ENCODE measurements at places on chromosomes 5 and 9.

- no peak for DNase-seq
These were observed 32.3 kb downstream of the OLFML2A start for GRCh38 chr9:124809211-124809610.

GRCh38 chr5:100828071-100828897, 74.8 kb downstream of the ST8SIA4 start:
- no peak for DNase-seq

GRCh38 chr5:67283988-67284487, 87.4 kb upstream of the CD180 start:
- DNase-seq, result no peak

DNA sequence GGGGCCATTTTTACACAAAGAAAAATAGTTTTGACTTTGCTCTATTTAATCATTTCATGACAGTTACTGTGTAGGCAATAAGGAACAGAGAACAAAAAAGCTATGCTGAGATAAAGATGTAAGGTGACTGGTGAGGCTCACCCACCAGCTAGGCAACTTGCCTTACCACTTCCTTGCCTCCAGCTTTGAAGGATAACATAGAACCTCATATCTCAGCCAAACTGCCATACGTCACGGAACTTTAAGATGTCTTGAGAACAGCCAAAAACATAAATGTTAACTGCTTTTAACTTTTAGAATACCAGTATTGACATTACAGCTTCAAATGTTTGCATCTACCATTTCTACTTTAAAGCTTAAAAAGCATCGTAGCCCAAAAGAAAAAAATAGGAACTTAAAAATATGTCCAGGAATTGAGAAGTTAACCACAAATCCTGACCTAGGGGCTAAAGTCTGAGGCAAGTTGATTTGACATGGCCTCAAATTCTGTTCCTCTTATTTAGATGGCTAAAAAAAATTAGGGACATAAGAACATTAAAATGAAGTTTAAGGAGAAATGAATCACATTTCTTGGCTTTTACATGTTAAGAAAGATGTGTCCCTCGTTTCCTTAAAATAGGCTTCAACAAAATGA, 7.7 kb upstream of the GCNT4 start:
- DNase-seq, result no peak

DNA sequence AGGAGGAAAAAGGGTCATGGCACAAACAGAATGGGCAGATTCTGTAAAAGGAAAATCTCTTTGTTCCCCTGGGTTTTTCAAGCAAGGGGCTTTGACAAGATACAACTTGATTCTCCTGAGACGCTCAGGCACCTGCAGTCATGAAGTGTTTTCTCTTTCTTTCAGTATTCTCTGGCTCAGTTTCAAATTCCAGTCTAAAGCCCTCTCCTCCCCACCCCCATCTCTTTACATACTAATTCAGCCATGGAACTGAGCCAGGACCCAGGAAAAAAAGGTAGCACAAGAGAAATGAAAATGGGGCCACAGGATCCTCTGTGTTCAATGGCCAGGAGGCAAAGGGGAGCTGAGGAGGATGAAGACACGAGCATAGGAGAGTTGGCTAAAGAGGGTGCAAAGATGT, 408.4 kb downstream of the SPOCK1 start:
- peak; percentile 68 for DNase-seq

DNA sequence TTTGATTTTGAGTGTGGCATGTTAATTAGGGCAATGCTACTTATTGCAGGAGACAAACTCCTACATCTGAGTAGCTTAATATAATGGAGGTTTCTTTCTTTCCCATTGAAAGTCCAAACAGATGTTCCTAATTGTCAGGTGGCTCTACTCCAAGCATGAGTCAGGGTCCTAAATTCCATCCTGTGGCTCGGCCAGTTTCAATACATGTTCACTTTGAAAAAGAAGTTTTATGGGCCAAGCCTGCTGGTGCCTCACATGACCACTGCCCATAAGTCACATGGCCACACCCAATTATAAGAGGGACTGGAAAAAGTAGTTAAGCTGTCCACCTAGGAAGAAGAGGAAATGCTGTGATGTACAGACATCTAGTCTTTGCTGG, 170.4 kb downstream of the ARRDC3 start:
- DNase-seq, result no peak

Data from NCI-H2171 treated with DMSO at 0.1 percent for 48 hours (cell line).